ENCODE measurements at places on chromosomes 11 and 22. TPM values are rescaled to one million over a fixed set of nuclear protein-coding genes. Genes with fewer than 3 reads are reported as not detected.
A peak's percentile ranks its signal among the peaks of the same experiment; 100 is the strongest.

- H3K4me1 ChIP-seq: no peaks in the 10 kb centered on the region
- H3K27me3 ChIP-seq: no peaks in the 10 kb centered on the region
- H3K4me3 ChIP-seq: no peak overlapping the region
- H3K27ac ChIP-seq: no peak overlapping the region
These were observed 100.4 kb downstream of the ARL14EP start for GRCh38 chr11:30423279-30423648.

C11orf52 gene
- total RNA-seq: 9.8 TPM

DNA sequence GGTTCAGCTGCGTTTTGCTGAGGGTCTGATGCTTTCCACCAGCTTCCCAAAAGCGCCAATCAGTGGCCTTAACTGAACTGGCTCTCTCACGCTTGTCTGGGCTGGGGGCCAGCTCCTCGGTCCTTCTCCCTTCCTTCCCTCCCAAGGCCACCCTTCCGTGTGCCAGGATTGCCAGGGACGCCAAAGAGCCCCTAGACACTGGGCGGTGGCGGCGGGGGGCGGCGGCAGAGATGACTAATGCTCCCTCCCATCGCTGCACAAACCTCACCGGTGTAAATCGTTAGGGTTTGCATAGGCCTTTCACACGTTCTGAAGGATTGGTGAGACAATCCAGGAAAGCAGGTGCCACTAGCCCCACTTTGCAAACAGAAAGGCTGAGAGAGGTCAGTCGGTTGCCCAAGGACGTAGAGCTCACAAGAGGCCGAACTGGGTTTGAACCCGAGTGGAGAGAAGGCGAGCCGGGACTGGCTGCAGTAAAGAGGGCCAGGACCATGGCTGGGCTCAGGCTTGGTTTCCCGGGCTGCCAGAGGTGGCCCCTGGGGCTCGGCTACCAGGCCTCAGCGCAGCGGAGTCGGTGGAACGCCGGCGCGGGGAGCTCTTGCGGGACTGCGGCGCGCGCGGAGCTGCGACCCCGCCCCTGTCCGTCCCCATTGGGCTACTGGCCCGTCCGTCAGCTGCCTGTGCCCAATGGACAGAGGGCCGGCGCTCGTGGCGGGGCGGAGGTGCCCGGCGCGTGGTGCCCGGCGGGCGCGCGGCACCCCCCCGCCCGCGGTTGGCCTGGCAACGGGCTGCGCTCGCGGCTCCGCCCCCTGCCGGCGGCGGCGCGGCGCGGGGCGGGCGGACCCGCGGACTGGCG, 589 bp upstream of the GNAZ start:
- H3K27me3 ChIP-seq: no peaks in the 10 kb centered on the region
- peak overlapping the region; percentile 66 for H3K4me3 ChIP-seq
- DNase-seq: peak; percentile 95

RFPL1 gene
- total RNA-seq: not detected

- H3K36me3 ChIP-seq: no peaks in the 10 kb centered on the region
- H3K27me3 ChIP-seq: peaks cover 14% of the 10 kb centered on the region
- no peak overlapping the region for H3K4me3 ChIP-seq
- H3K27ac ChIP-seq: no peak overlapping the region
- no peaks in the 10 kb centered on the region for H3K4me1 ChIP-seq
- DNase-seq: peak; percentile 57
These were observed 8.9 kb upstream of the SEPTIN5 start for GRCh38 chr22:19705181-19705934.

DNA sequence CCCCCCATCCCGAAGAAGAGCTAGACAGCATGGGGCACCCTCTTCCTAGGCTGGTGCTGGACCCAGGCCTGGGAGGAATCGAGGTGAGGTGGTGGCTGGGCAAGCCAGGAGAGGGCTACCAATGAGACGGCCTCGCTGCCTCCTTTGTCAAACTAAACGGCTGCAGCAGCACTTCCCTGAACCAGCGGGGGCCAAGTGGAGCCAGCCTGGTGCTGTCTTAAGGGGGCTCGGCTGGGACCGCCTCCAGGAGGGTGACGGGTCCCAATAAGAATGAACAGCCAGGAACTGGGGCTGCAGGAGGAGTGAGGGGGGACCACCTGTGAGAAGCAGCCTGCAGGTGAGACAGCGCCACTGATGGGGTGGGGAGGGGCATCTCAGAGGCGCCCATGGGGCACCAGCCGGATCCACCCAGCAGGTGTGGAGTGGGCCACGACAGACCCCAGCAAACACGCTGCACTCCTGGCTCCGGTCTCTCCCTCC, 17.1 kb downstream of the IFT27 start:
- H3K4me1 ChIP-seq: peaks cover 3% of the 10 kb centered on the region
- no peak overlapping the region for H3K4me3 ChIP-seq
- H3K27ac ChIP-seq: no peak overlapping the region
- DNase-seq: peak; percentile 51
- H3K36me3 ChIP-seq: no peaks in the 10 kb centered on the region
- H3K27me3 ChIP-seq: peaks cover 15% of the 10 kb centered on the region

DNA sequence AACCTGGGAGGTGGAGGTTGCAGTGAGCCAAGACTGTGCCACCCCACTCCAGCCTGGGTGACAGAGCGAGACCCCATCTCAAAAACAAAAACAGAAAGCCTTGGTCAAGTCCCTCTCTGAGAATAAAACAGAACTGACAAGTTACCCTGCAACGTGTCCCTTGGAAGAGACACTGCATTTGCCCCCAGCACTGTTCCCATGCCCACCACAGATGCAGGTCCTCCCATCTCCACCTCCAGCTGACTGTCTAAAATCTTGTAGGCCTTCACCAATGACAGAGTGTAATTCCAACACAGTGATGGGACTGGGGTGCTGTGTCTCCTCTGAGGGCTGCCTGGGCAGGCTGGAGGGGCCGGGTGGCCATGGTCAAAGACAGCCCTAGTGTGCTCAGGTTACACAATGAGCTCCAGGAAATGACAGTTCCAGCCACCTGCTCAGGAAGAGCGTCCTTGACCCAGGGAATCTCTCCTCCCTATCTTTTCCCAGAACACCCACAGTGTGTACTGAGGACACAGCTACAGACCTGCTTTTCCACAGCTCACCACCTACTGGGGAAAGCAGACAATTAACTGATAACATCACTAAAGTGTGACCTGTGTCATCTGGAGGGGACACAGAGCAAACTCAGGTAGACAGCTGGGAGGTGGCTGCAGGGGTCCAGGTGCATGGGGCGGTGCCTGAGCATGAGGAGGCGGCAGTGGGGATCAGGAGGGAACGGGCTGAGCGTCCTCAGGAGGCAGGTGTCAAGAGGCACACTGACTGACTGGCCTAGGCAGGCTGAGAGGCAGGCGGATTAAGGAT, 56.4 kb downstream of the ARFGAP3 start:
- peaks cover 21% of the 10 kb centered on the region for H3K4me1 ChIP-seq
- no peak overlapping the region for H3K27ac ChIP-seq
- no peak for DNase-seq
- H3K27me3 ChIP-seq: no peaks in the 10 kb centered on the region

DNA sequence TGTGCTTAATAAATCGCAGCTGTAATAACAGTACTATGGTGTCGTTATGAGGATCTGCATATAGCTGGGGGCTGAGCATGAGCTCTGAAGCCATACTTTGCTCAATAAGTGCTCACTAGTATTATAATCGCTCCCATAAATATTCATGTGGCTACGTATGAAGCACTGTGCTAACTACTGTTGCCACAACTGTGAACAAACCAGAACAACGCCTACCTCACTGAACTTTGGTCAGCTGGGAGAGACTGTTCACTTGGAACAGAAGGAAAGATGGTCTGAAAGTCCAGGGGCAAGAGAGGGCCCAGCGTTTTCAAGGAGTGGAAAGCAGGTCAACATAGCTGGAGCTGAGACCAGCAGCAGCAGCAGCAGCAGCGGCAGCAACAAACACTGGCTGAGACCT, 141.6 kb downstream of the EFCAB6 start:
- no peak for DNase-seq
- H3K4me1 ChIP-seq: no peaks in the 10 kb centered on the region
- H3K36me3 ChIP-seq: no peaks in the 10 kb centered on the region

DNA sequence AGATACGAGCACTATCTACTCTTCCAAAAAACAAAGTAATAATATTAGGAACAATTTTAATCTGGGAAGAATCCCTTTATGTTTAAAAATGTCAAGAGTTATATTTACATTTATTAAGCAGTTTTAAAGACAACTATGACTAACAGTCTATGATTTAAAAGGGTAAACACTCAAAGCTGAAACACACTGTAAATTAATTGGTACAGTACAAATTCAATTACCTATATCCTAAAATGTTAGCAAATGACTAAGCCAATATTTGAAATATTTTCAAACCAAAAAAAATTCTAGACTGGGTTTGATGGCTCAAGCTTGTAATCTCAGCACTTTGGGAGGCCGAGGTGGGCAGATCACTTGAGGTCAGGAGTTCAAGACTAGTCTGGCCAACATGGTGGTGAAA, 36.0 kb upstream of the CHRNA10 start:
- DNase-seq: no peak
- H3K27ac ChIP-seq: no peak overlapping the region
- H3K36me3 ChIP-seq: peaks cover 80% of the 10 kb centered on the region
- no peaks in the 10 kb centered on the region for H3K27me3 ChIP-seq

DNA sequence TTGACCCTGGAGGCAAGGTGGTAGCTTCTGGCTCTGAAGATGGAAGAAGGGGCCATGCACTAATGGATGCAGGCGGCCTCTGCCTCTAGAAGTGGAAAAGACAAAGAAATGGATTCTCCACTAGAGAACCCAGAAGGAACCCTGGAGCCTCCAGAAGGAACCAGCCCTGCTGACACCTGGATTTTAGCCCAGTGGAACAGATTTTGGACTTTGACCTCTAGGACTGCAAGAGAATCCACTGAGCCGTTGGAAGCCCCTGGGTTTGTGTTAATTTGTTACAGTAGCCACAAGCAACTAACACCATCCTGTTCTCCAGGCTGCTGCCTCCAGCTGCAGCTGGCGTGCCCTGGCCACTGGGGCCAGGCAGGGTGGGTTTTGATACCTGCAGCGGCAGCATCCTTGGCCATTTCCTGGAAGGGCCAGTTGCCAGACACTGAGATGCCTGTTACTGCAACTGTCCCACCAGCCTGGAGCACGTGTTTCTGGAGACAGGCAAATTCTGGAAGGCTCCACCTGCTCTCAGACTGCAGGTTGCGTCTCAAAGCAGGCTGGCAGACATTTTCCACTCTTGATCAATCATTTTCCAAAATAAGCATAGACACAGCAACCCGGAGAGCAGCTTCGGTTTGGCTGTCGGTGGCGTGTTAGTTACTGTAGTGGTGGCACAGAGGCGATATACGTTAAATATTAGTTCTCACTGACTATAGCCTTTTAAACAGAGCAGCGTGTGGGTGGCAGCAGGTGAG, 76.8 kb upstream of the PARVG start:
- H3K4me3 ChIP-seq: no peak overlapping the region
- no peaks in the 10 kb centered on the region for H3K36me3 ChIP-seq
- H3K27me3 ChIP-seq: no peaks in the 10 kb centered on the region
- H3K27ac ChIP-seq: no peak overlapping the region
- H3K4me1 ChIP-seq: no peaks in the 10 kb centered on the region

DNA sequence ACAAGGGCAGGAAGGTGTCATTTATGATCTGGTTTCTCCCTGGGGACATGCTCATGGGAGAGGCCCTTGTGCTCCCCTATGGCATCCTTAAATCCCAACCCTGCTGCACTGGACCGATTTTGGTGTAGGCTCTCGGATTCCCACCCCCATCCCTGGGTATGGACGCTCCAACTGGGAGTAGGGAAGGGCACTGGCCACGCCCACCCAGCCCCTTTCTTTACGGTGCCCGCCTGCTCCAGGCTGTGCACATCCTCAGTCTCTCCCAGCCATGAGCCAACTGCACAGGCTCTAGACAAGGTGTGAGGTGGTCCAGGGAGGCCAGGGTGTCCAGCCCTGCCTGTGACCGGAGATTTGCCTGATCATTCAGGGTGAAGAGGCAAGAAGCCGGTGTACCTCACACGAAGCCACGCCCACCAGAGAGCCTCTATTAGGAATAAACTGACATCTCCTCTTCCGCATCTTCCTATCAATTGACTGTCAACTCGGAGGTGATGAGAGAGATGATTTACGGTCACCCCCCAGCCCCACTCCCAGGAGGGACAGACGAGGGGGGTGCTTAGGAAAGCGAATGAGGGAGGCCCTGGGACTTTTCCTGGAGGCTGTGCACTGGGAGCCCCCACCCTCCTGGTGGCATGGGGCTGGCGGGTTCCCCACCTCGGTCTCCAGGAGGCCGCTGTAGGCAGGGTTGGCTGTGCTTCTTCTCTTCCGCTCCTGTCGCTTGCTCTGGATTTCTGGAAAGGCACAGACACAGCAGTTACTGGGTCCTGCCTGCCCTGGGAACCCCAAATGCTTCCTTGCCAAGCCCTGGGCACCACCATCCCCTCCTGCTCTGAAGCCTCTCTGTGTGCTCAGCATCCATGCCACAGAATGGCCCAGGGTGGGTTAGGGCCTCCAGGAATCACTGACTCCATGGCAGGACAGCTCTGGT, 116.7 kb downstream of the PHF21B start:
- H3K4me3 ChIP-seq: no peak overlapping the region
- no peak overlapping the region for H3K27ac ChIP-seq
- peaks cover 5% of the 10 kb centered on the region for H3K27me3 ChIP-seq
- H3K36me3 ChIP-seq: no peaks in the 10 kb centered on the region
- DNase-seq: peak; percentile 57

DNA sequence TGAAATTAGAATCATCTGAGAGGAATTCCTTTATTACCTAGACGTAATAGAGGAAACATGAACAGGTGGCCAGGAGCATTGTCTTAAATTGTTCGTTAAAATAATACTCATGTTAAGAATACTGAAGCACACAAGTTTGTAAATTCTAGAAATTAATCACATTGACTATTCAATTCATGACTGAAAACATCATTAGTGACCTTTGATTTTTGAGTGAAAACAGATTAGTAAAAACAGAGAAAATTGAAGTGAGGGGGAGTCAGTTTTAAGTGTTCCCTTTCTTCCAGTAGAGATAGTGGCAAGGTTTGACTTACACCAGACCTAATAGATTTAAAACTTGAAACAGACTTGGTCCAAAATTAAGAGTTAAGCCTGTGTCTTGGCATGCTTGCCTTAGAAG, 1.4 kb downstream of the ZFP91 start:
- peak overlapping the region; percentile 94 for H3K4me3 ChIP-seq
- no peak for DNase-seq
- H3K4me1 ChIP-seq: peaks cover 48% of the 10 kb centered on the region

HEPHL1 gene
- not detected for total RNA-seq

DNA sequence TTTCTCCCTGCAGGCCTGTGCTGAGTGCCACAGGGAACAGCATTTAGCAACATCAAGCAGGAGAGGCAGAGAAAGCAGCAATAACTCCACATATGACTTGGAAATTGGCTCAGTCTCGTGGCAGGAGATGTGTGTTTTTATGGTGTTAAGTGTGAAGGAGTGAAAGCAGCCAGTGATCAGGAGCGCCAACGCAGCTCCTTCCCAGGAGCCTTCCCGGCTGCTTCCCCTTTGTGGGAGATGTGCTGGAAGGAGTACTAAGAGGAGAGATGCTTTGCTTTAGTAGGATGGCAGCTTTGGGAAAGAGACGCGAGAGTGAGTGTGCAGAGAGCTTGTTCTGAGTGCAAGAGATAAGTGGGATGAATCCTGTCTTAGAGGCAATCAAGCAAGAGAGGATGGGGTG, 54.7 kb upstream of the KIRREL3 start:
- H3K27me3 ChIP-seq: no peaks in the 10 kb centered on the region
- no peaks in the 10 kb centered on the region for H3K4me1 ChIP-seq
- H3K4me3 ChIP-seq: no peak overlapping the region
- no peak for DNase-seq
- no peaks in the 10 kb centered on the region for H3K36me3 ChIP-seq

GRCh38 chr22:35457729-35458546, 58.0 kb downstream of the MCM5 start:
- DNase-seq: no peak
- H3K4me3 ChIP-seq: no peak overlapping the region
- no peaks in the 10 kb centered on the region for H3K4me1 ChIP-seq
- no peak overlapping the region for H3K27ac ChIP-seq
- H3K36me3 ChIP-seq: no peaks in the 10 kb centered on the region

- no peaks in the 10 kb centered on the region for H3K4me1 ChIP-seq
- H3K27me3 ChIP-seq: peaks cover 44% of the 10 kb centered on the region
- no peak overlapping the region for H3K27ac ChIP-seq
- no peak overlapping the region for H3K4me3 ChIP-seq
- H3K36me3 ChIP-seq: no peaks in the 10 kb centered on the region
These were observed 120.2 kb downstream of the TRIM29 start for GRCh38 chr11:120017582-120018150.

Data from upper lobe of right lung (tissue), 1 donor.